ENCODE measurements at places on chromosomes 1 and 21.

DNA sequence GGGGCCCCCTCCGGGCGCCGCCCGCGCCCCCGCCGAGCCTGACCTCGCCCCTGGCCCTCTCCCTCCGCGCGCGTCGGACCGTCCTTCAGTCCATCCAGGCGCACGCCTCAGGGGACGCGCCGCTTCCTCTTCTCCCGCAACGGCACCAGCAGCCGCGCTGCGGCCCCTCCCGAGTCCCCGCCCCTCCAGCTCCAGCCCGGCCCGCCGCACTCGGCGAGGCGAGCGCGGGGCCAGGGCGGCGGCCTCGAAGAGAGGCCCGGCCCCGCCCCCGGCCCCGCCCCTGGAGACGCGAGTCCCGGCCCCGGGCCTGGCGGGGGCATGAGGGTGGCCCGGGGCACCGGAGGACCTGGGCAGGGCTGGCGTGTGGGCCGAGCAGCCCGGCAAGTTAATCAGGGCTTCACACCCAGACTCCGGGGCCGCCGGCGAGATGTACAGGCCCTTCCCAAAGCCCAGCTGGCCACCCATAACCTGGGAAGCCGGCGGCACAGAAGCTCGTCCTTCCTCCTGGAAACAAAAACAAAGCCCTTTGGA, at the start of gene IGSF3:
IGSF3 (minus strand) TSS at position 159 of the 531 bp plus-strand sequence. CDS start 1,407 bp downstream, outside the sequence.
- peak; percentile 87 for DNase-seq

GRCh38 chr1:31685795-31686194, 18.0 kb downstream of the COL16A1 start:
- no peak for DNase-seq

DNA sequence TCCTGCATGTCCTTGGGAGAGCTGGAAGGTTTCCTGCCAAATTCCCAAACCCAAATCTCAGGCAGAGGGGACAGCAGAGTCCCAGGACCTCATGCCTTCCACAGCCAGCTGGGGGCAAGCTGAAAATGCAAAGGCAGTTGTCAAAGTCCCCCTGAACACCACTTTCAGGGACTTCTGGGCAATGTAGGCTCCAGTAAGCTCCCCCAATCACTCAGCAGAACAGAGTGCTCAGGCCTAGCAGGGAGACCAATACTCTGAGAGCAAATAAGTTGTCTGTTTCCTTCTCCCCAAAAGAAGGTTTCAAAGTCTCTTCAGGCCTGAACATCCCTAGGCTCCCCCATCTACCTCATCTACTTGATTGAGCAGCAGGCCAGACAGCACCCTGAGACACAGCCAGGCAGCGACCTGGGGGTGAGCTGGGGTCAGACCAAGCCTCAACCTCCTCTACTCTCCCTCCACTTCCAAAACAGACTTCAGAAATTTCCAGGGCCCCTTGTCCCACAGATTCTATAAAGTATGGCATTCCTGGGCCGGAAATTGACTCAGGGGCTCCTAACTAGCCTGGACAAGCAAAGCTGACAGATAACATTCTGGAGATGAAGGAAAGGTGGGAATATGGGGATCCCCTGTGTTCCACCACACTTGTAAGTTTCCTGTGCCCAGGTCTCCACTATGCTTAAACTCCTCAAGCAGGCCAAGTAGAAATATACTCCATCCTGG, 1.9 kb downstream of the SLC9A1 start:
- DNase-seq = no peak

DNA sequence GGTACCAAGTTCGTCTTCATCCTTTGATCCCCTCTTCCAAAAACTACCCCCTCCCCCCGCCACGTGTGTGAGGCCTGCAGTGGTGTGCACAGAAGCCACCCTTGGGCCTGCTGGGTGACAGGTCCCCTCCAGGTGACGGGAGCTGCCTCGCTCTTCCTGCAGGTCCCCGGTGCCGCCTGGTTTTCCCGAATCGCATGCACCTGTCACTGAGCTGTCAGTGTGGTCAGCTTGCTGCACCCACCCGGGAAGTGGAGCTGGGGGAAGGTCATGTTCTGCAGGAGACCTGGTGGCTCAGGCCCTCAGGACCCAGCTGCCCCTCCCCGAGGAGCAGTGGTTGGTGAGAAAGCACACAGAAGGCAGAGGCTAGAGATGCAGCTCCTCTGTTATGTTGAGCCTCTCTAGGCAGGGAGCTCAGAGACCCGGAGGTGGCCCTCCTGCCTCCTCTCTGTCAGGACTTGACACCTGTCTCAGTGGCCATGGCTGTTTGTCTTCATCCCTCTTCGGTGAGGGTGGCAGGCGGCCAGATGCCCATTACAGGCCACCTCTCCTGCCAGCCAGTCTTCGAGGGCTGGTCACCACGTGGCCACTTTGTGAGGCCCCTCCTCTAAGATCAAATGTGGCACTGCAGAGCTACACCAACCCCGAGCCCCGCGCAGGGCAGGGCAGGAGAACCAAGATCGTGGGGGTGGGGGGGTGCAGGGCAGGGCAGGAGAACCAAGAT, 60.9 kb downstream of the SKI start:
- DNase-seq = no peak

DNA sequence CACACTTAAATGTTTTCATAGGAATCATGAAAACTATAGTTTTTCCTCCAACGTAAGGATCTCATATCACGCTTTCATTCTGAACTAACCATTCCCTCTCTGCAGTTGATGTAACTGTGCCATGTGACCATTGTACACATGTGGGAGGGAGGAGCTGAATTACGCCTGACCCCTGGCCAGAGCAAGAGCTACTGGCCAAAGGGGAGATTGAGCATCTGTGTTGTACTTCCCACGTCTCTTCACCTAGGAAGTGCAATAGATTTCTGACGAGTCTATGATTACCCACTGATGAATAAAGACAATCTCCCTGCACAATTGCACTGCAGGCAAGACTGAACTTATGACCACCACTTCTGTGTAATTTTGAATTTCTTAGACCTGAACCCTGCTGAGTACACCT, 24.0 kb downstream of the PTPRC start:
- DNase-seq = no peak

DNA sequence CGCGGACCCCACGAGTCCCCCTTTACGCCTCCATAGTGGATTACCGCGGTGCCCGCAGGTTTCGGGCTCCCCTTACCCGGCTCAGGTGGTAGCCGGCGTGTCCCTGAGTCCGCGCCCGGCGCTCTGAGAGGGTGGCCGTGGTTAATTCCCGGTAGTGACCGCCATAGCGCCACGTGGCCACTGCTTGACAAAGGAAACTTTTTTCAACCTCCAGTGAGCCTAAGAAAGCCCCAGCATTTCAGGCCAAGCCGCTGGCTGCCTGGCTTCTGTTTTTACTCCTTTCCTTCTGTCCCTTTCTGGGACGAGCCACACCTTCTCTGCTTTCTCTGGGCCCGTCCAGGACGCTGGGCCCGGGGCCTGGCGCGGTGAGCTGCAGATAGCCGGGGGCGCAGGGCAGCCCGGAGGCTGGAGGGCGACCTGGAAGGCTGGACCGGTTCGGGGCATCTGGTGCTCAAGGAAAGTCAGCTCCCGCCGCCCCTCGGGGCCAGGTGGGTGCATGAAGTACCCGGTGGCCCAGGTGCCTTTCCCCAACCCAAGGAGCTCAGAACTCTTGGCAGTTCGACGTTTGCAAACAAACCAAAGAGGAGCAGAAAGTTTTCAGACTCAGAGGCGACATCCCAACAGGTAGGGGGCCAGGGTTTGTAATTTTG, 540 bp upstream of the C1orf198 start:
- peak; percentile 88 for DNase-seq

- no peak for DNase-seq
Observed at GRCh38 chr1:92870591-92870990, 38.8 kb downstream of the RPL5 start.

DNA sequence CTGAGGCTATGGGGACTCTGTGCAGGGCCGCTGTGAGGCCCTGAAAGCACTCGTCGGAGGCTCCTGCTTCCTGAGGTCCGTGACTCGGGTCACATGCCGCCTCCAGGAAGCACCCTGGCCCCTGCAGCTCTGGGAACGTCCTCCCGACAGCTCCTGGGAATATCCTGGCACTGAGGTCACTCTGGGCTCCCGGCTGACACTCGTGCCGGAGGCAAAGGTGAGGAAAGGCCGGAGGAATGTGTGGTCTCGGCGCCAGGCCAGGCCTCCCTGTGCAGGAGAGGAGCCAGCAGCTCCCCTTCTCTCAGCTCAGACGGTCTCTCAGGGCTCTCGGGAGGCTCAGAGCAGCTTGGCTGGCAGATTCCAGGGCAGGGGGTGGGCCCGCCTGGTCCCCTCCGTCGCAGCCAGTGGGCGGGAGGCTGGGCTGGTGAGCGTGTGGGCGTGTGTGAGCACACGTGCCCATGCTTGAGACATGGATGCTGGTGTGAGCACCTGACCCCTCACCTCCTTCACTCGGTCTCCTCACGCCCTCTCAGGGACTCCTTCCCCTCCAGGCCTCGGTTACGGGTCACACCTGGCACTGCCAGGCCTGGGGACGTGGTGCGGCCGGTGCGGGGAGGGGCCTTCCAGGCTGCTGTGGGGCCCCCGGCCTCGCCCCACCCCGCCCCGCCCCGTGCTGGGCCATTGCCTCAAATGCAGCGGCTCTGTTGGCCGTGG, 5.5 kb upstream of the RNF223 start:
- peak; percentile 94 for DNase-seq

GRCh38 chr21:44732956-44733355, 21.6 kb upstream of the TSPEAR start:
- peak; percentile 75 for DNase-seq

DNA sequence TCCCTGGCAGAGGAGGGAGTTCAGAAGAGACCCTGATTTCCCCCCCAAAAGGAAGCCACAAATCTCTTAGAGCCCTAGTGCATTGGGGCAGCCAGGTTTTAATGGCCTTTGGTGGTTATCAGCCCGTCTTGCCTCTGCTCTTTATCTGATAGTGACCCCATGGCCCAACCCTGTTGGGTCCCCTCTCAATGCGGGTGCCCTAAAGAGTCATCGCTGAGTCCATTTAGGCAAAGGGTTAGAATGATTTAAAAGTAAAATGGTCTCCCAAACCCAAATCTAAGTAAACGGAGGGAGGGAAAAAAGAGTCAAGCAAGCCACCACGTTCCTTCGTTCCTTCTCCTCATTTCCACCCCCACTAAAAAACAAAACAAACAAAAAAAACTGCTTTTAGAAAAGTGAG, 164.0 kb downstream of the RUNX1 start:
- DNase-seq = no peak

DNA sequence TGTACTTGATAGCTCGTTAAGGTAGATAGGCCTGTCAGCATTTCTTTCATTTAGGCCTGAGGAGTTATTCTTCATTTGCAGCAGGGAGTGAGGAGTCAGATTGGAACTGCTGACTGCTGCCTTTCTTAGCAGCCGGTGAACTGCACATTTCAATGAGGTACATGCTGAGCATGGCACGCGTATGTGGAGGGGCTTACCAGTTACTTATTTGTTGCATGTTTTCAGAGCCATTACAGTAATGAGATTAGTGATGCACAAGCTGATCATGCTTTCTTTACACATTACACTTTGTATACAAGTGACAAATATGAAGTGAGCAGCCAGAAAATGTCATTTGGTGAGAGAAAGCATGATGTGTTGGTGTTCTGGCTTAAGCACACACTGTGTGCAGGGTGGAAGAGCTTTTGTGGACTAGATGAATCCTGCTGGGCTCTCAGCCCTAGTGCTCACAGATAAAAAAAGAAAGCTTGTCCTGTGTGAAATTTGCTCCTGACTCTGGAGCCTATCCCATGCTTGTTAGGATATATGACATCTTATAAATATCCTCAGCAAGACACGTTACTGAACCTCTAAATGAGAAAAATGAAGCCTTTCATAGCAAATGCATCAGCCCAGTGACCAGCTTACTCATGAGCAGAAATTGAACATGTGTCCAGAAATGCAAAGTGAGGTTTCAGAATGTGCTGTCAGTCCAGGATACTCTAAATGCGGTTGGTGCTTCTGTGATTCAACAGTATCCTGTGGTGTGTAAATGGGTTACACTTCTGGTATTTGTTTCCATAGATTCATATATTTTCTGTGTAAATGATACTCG, 574.7 kb upstream of the ADGRL2 start:
- DNase-seq = no peak

GRCh38 chr1:33123266-33123665, 42.3 kb downstream of the AZIN2 start:
- DNase-seq = no peak

DNA sequence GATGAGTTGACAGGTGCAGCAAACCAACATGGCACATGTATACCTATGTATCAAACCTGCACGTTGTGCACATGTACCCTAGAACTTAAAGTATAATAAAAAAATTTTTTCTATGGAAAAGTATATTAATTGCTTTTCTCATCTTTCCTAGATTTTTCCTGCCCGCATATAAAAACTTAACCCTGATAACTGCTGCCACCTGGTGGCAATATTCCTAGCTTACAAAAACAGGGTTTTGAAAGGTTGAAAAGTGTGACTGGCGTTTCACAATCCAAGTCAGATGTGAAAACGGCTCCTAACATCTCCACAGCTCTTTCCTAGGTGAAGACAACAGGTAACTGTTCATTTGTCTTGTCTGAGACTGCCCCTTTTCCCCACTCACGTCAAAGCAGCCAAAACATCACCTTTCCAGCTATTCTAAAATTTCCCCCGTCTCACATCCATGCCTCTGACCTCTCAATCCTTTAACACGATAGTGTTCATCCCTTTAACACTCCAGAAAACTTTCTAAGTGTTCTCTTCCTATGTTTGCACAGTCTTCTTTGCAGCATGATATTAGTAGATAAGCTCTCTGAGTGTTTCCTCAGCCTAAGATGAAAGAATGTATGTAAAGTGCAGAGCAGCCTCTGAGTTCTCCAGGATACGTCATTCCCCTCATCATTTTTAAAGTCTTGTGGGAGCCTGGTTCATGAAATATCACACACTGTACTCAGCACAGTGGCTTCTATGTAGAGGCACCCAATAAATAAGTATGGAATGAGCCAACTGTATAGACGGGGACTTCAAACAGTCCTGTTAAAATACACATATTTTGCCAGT, 27.5 kb downstream of the OVGP1 start:
- no peak for DNase-seq

DNA sequence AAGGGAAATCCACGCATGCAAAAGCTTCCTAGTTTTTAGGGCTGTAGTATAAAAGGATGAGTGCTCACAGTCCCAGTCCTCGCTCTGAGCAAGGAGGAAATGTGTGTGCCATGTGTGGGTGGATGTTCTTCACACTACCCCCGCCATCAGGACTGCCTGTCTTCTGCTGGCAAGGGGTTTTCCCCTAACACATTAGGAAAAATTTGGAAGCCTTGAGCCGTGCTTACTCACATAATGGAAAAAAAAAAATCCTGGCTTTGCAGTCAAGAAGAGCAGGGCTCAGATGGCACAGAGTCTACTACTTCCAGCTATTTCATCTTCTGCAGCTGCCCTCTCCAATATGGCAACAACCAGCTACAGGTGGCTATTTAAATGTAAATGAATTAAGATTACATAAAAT, 363.1 kb downstream of the PLPP3 start:
- no peak for DNase-seq

Measured in osteocyte (in vitro differentiated cells).